ENCODE measurements at places on chromosomes 12 and 14.
A peak's percentile ranks its signal among the peaks of the same experiment; 100 is the strongest.

- no peak for DNase-seq
Measured at GRCh38 chr14:96265383-96266095, 9.5 kb downstream of the BDKRB1 start.

DNA sequence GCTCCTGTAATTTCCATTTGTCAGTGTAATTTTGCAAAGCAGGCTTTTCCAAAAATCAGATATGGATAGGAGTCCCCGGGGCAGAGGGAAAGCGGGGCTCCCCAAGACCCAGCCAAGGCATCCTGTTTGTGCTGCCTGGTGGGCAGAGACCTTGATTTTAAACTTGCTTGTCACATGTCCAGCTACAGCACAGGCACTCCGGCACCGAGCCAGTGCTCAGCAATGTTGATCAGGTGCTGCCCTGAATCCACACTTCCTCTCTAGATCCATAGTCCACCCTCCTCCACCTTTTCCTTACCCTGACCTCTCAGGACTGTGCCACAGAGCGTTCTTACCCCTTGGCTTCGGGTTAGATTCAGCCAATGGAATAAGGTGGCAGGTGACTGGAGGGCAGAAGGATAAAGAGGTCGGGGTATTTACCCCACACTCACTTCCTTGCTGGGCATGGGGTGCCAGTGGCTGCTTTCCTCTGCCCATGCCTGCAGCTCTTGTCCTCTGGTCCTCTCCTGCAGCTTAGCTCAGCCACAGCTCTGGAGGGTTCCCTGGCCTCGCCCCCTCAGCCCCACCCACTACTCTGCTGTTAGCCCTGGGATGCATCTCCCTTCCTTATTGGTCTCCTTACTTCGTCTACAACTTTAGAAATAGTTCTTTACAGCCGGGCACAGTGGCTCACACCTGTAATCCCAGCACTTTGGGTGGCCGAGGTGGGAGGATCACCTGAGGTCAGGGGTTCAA, 80.1 kb downstream of the IRF2BPL start:
- no peak for DNase-seq

DNA sequence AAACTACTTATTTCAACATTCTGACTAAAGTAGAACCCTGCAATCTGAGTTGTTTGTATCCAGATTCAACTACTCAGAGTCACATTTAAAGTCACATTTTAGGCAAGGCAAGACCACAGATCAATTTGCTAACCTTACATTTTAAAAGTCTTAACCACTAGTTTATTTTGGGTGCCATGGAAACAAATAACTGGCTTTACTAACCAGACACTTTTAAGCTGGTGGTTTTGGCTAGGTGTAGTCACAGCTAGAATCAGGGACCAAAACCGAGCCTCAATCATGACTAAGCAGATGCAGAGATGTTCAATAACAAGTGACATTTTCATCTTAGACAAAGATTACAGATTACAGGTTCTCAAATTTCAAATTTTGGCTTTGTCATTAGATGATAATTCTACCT, 115.3 kb downstream of the PDE6H start:
- DNase-seq = no peak

DNA sequence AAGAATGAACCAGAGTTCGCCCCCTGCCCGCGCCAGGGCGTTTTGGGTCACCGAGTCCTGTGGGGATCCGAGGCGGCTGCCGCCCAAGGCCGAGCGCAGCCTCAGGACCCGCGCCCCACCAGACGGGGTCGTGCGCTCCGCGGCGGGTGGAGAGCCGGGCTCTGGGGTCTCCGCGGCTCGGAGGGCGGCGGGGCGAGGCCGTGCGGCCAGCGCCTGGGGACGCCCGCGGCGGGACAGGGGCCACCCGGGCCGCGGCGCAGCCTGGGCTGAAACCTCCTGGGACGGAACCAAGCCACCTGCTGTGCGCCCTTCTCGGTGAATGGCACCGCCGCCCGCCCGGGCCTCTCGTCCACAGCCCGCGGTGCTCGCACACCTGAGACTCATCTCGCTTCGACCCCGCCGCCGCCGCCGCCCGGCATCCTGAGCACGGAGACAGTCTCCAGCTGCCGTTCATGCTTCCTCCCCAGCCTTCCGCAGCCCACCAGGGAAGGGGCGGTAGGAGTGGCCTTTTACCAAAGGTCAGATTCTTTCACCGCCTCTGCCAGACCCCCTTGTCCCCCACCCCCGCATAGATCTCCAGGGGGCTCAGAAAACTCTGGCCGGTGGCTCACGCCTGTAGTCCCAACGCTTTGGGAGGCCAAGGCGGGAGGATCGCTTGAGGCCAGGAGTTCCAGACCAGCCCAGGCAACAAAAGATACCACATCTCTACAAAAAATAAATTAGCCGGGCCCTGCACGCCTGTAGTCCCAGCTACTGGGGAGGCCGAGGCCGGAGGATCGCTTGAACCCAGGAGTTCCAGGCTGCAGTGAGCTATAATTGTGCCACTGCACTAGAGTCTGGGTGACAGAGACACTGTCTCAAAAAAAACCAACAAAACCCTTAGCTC, 901 bp downstream of the B3GNT4 start:
- no peak for DNase-seq

GRCh38 chr12:1493781-1494565, 100.4 kb downstream of the FBXL14 start:
- DNase-seq = no peak

DNA sequence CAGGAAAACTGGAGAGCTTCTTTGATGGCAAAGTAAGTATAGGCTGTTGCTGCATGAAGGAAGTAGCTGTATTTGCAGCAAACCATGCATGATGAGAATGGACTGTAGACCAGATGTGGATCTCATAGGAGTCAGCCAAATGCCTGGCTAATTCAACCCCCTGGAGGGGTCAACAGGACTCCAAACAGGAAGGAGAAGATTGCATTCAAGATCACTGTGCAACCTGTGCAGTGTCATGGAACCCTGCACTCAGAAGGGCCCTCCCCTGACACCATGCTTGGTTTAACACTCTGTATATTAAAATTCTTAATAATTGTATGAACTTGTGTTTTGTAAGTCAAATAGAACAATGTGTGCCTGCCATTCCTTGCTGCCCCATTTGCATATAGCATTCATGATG, 225.1 kb upstream of the FSCB start:
- no peak for DNase-seq

- DNase-seq = no peak
Measured at GRCh38 chr14:55913324-55914025, 204.7 kb upstream of the PELI2 start.

GRCh38 chr14:80519002-80519401, 307.7 kb upstream of the DIO2 start:
- DNase-seq = no peak

- no peak for DNase-seq
Measured at GRCh38 chr14:77470224-77470870, 12.5 kb downstream of the AHSA1 start.

GRCh38 chr12:66354291-66354690, 52.0 kb downstream of the HELB start:
- DNase-seq = no peak

DNA sequence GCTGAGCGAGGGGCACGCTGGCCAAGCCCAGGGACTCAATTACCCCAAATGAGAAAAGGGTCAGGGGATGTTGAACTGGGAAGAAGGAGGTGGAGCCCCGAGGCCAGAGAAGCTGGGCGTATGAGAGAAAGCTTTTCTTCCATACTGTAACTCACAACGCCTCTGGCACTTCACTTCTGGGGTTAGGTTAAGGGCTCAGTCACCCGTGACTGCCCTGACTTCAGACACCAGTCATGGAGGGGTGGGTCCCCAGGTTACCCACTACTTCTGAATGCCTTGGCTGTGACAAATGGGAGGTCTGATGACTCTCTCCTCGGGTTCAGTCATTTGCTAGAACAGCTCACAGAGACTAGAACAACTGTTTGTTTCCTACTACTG, 5.5 kb upstream of the GPR132 start:
- no peak for DNase-seq

GRCh38 chr14:73325630-73326299, 88.5 kb downstream of the PAPLN start:
- no peak for DNase-seq

DNA sequence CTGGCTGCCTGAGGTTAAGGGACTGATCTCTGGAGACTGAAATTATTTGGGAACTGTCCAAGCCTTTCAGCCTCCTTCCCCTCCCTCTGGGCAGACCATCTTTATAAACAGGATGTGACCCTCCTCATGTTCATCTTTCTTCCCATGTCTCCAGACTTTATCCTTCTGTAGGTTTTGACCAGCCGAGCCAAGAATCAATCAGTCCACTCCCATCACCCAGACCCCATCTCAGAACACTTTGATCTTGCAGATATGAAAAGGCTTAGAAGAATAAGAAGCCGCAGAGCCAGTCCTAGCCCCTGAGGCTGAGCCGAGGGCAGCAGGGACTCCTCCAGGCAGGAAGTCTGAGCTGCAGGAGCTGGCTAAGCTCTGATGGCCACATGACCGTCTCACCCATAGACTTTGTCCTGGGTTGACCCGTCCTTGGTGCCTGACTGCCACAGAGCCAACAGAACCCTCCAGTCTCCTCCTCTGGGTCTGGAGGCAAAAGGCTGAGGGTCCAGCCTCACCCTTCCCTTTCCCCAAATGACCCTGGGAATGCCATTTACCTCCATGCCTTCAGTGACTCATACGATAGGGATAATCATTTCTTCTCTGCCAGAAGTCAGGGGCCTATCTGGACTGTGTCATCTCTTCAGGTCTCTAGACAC, 1.6 kb downstream of the KRT71 start:
- no peak for DNase-seq

GRCh38 chr14:51024377-51024776, 70.5 kb downstream of the TRIM9 start:
- no peak for DNase-seq

DNA sequence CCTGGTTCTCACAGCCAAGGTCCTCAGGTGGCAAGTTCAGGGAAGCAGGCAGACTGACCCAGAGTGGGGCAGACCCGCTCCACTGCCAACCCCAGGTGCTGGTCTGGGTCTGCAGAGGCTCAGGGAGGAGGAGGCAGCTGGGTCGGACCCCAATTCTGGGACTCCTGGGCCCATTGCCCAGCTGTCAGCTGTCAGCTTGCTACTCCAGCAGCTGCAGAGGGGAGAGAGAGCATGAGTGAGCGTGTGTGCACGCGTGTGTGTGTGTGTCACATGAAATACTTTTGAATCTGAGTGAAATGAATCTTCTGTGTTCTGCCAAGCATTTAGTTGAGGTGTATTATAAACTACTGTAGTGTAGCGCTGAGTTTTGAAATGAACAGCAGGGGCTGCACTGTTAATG, 30.8 kb downstream of the XRCC3 start:
- no peak for DNase-seq

DNA sequence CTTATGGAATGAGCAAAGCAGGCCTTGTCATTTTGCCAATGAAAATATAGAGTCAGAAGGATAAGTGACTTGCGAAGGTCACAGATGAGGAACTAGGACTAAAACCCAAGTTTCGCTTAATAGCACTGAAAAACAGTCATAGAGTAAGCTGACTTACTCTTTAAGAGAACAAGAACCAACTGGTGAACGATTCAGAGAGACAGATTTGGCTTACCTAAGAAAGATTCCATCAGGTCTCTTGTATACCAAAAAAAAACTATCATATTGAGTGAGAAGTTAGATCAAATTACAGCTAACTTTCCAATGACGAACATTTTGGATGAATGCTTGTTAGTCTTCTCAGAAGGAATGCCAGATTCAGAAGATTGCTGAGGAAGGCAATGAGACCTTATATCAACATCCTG, 74.2 kb downstream of the ZFC3H1 start:
- no peak for DNase-seq

DNA sequence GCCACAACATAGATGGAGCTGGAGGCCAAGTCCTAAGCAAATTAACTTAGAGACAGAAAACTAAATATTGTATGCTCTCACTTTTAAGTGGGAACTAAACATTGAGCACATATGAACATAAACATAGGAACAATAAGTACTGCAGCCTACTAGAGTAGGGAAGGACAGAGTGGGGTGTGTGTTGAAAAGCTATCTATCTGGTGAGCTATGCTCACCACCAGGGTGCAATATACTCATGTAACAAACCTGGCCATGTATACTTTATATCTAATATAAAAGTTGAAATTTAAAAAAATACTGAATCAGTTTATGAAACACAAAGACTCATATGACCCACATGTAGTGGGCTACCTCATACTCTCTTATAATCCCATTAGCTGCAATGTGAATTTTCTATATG, 1305.0 kb downstream of the LRFN5 start:
- no peak for DNase-seq

GRCh38 chr14:101858791-101859537, 97.5 kb downstream of the PPP2R5C start:
- no peak for DNase-seq

- DNase-seq = no peak
Measured at GRCh38 chr12:108176292-108176691, 47.2 kb downstream of the WSCD2 start.

GRCh38 chr12:39846304-39846703, 226.7 kb upstream of the ABCD2 start:
- DNase-seq = no peak

GRCh38 chr12:90020881-90021280, 312.2 kb upstream of the ATP2B1 start:
- no peak for DNase-seq

DNA sequence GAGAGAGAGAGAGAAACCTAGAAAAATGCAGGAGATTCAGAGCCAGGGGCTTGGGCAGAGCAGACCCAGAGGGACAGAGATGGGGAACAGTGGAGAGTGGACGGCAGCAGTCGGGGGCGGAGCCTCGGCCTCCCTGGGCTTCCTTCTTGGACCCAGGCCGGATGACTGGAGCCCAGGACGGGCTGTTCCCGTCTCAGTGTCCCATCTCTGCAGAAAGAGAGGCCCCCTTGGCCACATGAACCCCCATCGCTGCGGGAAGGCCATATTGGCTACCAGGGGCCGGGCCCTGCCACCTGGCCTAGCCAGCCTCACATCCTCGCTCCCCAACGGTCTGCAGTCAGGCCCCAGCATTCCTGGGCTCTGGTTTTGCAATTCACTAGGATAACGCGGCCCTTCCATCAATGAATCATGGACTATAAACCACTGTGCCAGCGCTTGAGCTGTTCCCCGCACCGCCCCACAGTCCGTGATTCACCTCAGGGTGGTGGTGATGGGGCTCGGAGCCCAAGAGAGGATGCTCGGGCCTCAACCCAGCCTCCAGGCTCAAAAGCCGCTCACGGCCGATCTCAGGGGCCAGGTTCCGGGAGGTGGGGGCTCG, 116.5 kb downstream of the RFLNA start:
- peak; percentile 93 for DNase-seq

GRCh38 chr12:94594443-94594825, 55.9 kb downstream of the TMCC3 start:
- no peak for DNase-seq

GRCh38 chr12:25004447-25004846, 55.5 kb upstream of the BCAT1 start:
- DNase-seq = no peak

- peak; percentile 26 for DNase-seq
Measured at GRCh38 chr12:7832059-7832696, 40.5 kb downstream of the SLC2A14 start.

DNA sequence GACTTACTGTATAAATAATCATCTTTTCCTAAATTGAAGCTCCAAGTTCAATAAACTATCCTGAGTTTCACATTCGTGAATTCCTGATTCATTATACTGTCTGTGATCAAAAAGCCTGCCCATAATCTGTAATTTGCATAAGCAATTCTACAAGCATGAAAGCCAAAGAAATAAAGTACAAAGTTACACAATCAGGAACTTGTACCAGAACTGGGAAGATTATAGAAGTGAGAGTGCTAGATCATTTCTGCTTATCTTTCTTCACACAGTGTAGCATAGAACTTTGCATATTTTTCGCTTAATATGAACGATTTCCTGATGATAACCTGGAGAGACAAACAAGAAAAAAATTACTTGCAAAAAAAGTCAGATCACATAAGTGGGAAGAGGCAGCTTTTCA, 308.2 kb downstream of the C12orf50 start:
- DNase-seq = no peak

GRCh38 chr14:26427097-26427496, 170.7 kb downstream of the NOVA1 start:
- peak; percentile 24 for DNase-seq

GRCh38 chr12:58888131-58888783, 32.0 kb downstream of the LRIG3 start:
- DNase-seq = no peak
